ENCODE measurements at places on chromosomes 3 and 15.
A peak's percentile ranks its signal among the peaks of the same experiment; 100 is the strongest.

DNA sequence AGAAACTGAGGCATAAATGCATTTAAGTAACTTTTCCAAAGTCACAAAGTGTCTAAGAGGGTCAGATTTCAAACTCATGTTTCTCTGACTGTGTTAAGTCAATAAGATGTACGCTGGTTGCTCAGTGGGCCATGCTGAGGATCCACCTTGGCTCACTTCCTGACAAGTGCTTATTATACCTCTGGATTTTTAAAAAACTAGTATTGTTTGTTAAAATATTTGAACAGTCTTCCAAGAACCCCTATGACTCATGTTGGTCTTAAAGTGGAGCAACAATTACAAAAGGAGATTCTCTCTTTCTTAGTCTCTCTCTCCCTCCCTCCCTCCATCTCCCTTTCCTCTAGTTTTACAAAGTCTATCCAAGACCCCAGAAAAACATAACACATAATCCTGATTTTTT is 1050.2 kb downstream of the AGBL1 start:
- no peak for DNase-seq

DNA sequence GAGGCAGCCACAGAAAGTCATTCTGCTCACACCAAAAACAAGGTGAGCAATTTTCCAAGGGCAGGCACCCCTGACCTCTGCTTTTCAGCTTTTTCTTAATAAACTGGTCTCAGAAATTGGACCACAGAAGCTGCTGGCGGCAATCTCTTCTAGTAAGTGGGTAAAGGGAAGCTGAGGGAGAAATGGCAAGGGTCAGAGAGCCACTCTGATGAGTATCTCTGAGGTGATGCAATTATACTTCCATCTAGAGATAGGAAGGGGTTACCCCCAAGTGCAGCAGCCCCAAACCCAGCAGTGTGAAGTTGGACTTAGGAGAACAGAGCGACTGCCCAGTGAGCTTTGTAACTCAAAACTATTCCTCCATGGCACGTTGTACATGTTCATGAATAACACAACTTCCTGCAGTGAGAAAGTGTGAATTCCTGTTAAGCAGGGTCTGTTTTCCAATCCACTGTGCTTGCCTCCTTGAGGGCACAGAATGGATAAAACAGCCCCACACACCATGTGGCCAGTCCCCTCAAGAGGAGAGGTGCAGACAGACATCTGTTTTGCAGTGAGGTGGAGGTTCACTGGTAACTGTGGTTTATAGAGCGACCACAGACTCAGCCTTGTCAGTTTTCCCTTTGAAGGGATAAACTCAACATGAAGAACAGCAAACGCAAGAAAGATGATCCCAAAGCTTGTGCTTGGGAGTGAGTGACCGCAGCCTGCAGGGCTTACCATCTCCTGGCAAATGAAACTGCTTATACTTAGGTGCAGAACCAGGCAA is 683.4 kb upstream of the CFAP20DC start:
- DNase-seq: no peak

GRCh38 chr3:27119639-27120038 is 249.5 kb downstream of the NEK10 start:
- DNase-seq: no peak

GRCh38 chr3:4493941-4494894 is 1.1 kb downstream of the ITPR1 start:
- no peak for DNase-seq

GRCh38 chr3:102488331-102488730 is 53.5 kb downstream of the ZPLD1 start:
- DNase-seq: peak; percentile 69

- no peak for DNase-seq
Observed at GRCh38 chr3:185741586-185741985, 83.3 kb downstream of the IGF2BP2 start.

DNA sequence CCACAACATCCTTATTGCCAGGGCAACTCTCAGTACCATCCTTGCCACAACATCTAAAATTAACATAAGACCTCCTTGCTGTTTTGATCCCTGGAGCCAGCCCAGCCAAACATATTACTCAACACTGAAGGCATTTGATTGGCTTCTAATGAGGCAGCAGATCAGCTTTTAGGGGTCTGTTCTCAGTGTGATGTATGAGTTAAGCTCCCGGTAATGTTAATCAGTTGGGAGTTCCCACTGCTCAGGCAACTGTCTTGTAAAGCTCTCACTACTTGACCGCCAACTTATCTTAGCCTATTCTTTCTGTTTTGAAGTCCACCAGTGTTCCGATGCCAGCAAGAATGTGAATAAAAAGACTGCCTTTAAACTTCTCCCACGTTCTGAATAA is 158.9 kb downstream of the FOXB1 start:
- no peak for DNase-seq

DNA sequence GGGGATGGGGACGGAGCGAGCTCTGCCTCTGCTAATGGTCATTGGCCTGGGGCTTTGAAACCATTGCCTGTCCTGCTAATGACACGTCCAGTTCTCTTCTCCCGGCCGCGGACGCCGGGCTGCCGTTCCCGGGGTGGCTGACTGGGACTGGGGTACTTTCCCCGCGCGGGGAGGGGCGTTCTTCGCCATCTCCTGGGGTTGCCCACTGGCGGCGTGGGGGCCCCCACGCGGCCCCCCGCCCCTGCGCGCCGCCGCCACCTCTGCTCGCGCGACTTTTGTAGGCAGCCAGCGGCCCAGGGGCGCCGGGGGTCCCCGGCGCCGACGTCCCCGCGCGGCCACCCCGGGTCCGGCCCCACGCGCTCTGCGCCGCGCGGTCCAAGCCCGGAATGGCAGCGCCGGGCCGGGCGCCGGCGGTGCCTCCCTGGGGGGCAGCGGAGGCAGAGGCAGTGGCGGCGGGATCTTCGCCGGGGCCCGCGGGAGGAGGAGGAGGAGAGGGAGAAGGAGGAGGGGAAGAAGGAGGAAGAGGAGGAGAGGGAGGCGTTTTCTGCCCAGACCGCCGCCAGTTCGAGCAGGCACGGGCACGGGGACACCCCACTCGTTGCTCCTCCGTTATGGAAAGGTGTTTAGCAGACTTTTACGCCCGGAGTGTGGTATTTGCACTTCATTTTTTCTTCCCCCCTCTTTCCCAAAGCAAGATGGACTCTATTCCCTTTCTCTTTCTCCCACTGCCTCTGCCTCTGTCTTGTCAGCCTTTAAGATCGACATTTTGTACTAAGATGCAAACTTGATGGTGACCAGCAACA is 2.3 kb downstream of the BBX start:
- peak; percentile 49 for DNase-seq

DNA sequence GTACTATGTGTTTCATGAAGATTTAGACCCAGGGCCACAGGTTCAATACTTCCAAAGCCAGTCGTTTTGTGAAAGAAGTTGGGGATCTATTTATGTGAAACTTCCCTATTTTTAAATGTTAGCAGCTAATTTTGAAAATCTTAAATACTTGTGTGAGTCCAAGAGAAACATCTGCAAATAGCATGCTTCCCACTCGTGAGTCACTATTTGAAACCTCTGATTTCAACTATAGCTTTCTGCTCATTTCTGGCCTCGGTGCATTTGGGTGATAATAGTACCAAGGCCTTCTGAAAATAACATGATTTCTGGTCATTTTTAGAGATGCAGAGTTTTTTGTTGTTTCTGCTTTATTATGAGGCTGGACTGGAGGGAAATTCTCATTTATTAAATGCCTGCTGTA is 110.0 kb downstream of the OPA1 start:
- no peak for DNase-seq

DNA sequence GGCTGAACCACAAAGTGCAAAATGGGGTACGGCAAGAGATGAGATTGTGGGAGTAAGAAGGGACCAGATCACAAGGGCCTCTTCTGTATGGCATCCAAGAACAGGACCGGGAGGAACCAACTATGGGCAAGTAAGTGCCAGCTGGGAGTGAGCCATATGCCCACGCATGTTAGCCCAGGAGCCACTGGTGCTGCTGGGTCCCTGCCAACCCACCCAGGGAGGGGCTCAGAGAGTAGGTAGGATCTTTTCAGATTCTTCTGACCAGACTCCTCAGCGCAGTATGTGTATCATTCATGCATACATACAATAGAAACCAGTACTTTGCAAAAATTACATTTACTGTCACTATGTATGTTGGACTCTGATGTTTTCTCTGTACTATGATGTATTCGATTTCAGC is 54.0 kb downstream of the RAB11A start:
- DNase-seq: no peak

DNA sequence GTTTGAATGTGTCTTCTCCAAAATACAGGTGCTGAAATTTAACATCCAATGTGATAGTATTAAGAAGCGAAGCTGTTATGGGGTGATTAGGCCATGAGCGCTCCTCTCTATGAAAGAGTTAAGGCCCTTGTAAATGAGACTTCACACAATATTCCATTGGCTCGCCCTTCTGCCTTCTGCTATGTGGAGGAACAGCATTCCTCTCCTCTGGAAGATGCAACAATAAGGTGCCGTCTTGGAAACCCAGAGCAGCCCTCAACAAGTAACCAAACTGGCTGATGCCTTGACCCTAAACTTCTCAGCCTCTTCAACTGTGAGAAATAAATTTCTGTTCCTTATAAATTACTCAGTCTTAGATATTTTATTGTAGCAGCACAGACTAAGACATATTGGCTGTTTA is 874.6 kb downstream of the ROBO1 start:
- no peak for DNase-seq

GRCh38 chr3:138941259-138941885 is 5.6 kb downstream of the FOXL2 start:
- peak; percentile 25 for DNase-seq

- no peak for DNase-seq
Observed at GRCh38 chr15:60916032-60916678, 312.9 kb downstream of the RORA start.

- no peak for DNase-seq
Observed at GRCh38 chr3:87207460-87207859, 19.6 kb upstream of the CHMP2B start.

DNA sequence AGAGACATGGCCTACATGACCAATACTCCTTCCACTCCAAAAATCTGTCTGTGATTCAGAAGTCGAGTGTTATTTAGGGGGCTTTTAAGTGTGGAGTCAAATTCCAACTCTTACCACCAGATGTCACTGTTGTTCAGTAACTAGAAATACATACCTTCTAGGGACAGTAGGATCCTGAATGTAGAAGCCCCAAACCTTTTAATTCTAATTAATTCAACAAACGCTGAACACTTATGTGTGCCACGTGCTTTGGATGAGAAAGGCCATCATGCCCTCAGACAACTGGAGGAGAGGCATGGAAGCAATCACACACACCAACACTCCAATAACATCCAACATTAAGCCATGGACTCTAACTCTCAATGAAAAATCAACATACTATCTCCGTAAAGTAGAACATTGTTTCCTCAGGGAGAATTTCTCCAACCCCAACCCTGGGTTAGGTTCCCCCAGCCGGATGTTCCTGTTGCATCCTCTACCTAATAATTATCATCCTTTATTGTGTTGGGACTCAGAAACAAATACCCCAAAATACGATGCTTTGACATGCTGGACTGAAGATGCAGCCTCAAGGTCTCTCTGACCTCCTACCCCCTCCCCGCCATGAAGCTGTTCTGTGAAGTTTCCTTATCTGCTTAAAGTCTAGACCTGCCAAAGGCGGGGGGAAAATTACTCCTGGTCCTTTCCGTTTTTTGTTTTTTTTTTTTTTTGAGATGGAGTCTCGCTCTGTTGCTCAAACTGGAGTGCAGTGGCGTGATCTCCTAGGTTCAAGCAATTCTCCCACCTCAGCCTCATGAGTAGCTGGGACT is 8.0 kb upstream of the CCDC13 start:
- DNase-seq: peak; percentile 24

DNA sequence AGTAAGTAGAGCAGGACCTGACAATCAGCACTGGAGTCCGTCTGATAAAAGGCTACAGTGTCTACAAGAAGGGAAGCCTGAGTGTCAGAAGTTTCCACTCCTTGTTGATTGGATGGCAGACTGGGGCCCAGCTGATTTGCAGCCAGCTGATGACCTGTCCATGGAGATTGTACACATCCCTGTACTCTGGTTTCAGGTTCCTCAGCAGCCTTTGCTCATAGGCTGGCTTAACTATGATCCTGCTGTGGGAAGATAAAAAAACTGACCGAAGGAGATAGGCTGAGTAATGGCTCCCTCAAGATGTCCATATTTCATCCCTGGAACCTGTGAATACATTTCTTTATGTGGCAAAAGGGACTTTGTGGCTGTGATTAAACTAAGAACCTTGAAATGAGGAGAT is 11.7 kb upstream of the LACTB start:
- DNase-seq: no peak

GRCh38 chr3:33886015-33886414 is 87.6 kb downstream of the PDCD6IP start:
- DNase-seq: no peak

GRCh38 chr3:187507266-187507665 is 139.1 kb downstream of the RTP4 start:
- no peak for DNase-seq

- no peak for DNase-seq
Observed at GRCh38 chr3:47365213-47366153, 15.3 kb upstream of the PTPN23 start.

- peak; percentile 65 for DNase-seq
Observed at GRCh38 chr15:80455668-80456442, 51.7 kb downstream of the ARNT2 start.

DNA sequence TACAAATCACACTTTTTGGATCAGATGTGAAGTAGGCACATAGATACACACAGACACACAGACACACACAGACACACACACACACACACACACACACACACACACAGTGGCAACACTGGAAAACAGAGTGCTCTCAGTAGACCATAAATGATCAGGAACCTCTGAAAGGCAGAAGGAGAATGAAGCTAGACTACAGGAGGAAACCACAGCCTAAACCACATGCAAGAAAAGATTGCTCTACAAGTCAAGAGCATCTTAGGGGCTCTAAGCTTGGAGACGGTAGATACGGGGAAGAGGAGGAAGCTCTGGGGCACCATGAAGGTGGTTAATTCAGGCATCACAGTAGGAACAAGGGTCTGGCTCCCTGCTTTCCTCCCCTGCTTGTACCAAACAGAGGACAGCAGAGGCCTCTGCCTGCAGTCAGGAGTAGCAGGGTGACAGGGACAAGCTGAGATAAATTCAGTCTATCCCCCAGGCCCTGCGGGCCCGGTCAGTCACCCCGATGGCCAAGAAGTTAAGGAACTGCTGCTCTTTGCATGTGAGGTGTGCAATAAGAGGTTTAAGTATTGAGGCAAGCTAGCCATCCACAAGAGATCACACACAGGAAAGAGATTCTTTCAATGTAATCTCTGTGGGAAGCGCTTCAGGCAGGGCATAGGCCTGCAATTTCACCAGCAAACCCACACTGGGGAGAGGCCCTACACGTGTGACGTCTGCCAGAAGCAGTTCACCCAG is 23.5 kb upstream of the ARPIN start:
- no peak for DNase-seq

DNA sequence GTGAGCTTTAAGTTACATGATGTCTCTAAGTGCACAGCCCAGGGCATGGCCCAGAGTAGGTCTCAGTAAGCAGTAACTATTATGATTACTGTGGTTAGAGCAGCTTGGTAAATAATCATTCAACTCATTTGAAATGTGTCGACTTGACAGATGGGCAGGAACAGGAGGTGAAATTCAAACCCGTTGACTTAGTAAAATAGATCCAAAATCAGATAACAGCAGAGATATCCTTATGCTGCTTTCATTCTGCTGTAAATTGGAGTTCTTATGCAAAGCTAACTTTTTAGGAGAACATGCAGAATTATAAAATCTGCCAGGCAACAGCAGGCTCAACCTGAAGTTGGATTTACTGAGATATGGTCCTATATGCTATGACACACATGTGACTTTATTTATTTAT is 118.7 kb upstream of the KLHL25 start:
- no peak for DNase-seq
